CD4-positive, CD25-positive, alpha-beta regulatory T cell (primary cell): ENCODE measurements at places on chromosomes 11 and 22.
A peak's percentile ranks its signal among the peaks of the same experiment; 100 is the strongest.

- no peak for DNase-seq
Measured at GRCh38 chr11:77375107-77375506, 73.6 kb upstream of the GDPD4 start.

- DNase-seq, result no peak
Measured at GRCh38 chr11:126495281-126496220, 140.1 kb downstream of the ST3GAL4 start.

GRCh38 chr11:58060939-58061672 lies 30.4 kb downstream of the OR6Q1 start:
- no peak for DNase-seq

- DNase-seq, result no peak
Measured at GRCh38 chr11:82004537-82005213, 729.0 kb downstream of the FAM181B start.

GRCh38 chr11:9594267-9595046 lies 21.0 kb downstream of the WEE1 start:
- no peak for DNase-seq

DNA sequence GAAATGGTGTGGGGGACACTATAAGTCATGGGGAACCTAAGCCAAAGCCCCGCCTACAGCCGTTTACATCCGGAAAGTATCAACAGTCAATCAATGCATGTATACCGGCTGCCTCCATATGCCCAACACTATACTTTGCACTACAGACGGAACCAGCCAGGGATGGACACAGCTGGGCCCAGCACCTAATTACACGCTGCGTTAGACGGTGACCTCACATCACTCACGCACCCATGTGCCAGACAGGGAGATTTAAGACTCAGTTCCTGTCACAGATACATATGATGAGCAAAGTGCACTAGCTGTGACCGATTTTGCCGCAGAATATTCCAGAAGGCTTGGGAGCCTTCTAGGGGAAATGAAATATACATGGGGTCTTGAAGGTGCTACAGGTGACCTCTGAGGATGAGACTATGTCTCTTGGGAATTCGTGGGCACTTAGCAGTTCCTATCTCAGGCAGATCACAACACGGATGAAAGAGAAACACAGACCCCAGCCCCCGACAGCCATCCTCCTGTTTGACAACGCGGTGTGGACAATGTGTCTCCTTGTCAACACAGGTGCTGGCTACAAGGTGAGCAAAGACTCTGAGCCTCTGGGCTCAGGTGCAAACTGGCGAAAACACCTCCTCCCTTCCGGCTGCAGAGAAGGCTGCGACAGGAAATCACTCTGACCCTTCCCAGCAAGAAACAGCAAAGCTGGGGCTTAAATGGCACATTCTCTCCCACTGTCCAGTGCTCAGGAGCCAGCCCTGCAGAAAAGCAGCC lies 8.0 kb downstream of the AHNAK start:
- no peak for DNase-seq

DNA sequence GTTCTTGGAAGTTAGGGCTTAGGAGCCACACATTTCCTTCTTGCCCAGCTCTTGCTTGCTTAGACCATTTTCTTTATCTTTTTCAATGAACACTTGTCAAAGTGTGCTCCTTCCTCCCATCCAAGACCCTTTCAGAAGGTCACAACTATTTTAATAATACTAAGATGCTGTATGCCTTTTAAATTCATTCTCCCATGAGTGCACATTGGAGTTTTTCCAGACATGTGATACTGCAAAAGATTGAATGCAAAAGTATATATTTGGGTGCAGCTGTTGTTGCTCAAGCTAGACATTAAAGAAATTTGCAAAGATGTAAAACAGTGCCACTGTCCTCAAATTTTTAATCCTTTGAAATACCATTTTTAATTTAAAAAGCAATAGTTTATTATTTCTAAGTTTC lies 69.3 kb upstream of the TNRC6B start:
- no peak for DNase-seq

GRCh38 chr11:56457076-56457475 lies 16.1 kb downstream of the OR5M3 start:
- DNase-seq, result no peak

DNA sequence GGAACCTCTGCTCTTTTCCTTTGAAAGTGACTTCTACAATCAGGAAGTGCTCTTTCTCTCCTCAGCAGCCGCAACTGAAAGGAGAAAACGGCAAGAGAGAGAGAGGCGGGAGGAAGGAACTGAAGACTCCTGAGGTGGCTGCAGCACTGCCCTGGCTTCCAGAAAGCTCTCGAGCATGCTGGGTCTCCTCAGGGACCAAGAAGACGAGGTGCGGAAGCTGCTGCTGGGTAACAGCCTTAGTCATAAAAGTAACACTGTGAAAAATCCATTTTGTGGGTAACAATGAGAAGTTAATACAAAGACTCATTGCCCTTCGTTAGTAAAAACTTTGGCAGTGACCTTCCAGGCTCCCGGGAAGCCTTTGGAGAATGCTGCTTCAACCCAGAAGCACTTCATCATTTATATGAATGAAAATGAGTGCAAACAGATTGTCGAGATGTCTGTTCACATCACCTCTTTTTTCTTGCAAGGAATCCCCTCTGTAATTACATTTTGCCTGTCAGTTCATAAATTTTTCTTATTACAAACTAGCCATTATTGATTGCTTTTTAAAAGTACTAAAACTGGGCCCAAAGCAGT lies 473.4 kb downstream of the SOX6 start:
- DNase-seq, result no peak

DNA sequence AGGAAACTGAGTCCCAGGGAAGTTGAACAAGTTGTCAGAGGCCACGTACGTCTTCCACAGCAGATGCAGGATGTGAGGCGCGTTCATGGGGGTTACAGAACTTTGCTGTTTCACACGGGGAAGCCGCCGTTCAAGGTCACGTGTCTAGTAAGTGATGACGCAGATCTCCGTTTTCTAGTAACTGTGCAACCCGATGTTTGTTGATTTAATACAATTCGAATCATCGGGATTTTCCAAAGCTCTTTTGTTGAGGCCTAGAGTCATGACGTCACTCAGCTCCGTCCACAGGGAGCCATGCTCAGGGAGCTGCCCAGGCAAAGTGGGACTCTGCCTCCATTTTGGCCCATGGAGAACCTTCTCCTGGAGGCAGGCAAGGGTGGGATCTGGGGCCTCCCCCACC lies 1121.8 kb downstream of the TBC1D22A start:
- DNase-seq, result no peak

DNA sequence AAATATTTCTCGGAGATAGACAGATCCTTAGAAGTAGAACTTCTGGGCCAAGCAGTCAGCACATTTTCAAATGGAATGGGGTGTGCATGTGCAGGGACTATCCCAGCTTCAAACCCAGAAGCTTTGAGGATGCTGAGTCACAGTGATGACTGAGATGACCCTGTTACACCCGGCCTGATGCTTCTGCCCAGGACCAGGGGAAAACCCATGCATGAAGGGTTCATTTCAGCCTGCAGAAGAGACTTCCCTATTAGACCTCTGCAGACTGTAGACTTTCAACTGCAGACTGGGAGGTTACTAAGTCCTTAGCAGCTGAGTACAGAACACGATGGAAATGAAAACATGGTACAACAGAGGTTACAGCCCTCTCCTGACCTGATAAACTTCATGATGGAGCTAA lies 3.6 kb upstream of the OR2AT4 start:
- no peak for DNase-seq

- no peak for DNase-seq
Measured at GRCh38 chr11:76598426-76598839, 72.1 kb downstream of the LRRC32 start.

GRCh38 chr11:3227568-3228444 lies 4.4 kb downstream of the MRGPRE start:
- no peak for DNase-seq

GRCh38 chr22:28034760-28035401 lies 115.8 kb upstream of the PITPNB start:
- DNase-seq, result no peak

DNA sequence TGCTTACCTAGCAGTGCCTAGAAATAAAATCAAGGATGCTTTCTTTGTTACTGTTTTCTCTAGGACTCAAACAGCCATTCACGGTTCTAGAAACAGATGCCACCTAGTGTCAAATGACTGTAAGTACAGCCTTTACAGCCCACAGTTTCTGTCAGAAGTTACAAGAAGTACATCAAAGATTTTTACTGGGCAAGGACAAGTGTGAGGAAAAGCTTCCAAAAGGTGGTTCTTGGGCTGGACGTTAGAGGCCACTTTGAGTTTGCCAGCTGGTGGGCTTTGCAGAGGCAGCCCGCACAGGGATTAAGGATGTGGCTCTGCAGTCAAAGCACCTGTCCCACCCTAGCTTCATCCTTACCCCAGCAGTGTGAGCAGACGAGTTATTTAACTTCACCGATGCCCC lies 6.9 kb downstream of the KMT5B start:
- peak; percentile 77 for DNase-seq

DNA sequence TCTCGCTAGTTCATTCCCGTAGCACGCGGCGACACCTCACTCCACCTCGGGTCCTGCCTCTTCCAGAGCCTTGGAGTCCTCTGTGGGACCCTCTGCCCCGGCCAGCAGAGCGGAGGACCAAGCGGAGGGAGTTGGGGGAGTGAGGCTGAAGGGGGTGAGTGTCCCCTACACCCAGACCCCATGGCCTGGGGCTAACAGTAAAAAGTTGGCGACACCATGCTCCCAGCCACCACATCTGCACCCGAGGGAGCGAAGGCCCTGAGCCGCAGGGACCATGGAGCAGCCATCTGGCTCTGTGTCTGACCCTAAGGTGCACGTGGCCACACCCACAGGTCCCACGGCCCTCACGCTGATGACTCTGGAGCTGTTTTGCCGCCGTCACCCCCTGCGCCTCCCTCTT lies 293.8 kb downstream of the BRD1 start:
- no peak for DNase-seq

DNA sequence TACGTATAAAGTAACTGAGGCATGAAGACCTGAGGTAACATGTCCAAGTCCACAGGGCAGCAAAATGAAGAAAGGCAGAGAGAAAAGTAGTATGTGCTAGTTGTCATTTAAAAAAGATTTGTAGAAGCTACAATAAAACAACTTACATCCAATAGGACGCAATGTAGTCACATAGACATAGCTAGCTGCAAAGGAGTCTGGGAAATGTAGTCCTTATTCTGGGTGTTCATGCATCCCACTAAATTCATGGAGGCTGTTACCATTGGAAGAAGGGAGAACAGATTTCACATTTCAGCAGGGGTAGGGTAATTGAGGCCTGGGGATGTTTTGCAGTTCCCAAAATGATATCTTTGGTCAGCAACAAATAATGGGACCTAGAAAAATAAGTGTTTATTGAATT lies 571.4 kb downstream of the MIAT start:
- DNase-seq, result no peak

DNA sequence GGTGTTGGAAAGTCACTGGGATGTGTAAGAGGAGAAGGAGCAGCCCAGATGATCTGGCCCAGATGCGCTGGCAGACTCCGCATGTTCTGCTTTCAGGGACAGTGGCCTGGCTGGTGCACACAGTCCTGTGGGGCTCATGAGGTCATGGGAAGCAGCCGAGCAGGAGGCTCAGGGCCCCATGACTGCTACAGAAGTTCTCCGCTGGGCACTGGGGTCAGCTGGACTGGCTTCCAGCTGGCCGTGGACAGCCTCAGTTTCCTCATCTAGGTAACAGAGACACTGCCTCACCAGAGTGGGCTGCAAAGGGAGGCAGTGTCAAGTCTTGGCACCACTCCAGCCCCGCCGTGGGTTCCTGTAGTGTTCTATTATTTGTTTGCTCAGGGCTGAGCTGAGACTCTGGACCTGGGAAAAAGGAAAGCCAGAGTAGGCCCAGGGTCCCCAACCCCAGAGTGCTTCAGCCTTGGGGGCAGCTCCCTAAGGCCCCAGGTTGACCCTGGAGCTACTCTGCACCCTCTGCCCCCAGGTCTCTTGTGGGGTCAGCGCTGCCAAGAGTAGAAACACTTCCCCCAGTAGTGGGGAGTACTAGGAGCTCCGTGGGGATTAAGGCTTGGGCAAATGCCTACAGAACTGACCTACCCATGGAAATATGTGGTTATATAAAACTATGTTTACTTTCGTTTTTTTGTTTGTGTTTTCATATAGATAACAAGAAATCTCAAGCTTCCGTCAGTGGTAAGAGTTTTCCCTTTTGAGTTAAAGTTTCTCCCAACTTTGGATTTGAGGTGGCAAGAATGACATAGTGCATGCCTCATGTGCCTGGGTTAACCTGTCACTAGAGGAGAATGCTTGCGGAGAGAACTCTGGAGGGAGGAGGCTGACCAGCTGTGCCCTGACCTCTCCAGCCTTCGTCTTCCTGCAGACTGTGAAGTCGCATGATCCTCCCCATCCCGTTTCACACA lies 45.3 kb downstream of the MED15 start:
- DNase-seq, result no peak

DNA sequence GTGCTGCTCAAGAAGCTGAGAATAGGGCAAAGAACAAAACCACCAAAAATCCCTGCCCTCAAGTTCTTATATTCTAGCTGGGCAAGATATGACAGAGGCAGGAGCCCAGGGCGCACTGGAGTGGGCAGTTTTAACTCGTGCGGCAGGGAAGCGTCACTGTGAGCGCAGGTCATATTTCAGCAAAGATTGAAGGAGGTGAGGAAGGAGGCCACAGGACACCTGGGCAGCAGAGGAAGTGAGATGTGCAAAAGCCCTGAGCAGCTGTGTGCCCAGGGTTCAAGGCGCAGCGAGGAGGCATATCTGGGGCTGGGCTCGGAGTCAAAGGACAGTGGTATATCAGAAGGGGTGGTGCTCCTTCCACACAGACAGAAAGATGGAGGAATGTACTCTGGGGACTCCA lies 13.5 kb downstream of the KCNC1 start:
- no peak for DNase-seq

GRCh38 chr11:48000432-48000831 lies 20.1 kb downstream of the PTPRJ start:
- no peak for DNase-seq

GRCh38 chr11:31808721-31809540 lies 2.2 kb downstream of the PAX6 start:
- DNase-seq, result no peak

GRCh38 chr11:61924064-61924455 lies 6.7 kb upstream of the RAB3IL1 start:
- DNase-seq, result no peak

DNA sequence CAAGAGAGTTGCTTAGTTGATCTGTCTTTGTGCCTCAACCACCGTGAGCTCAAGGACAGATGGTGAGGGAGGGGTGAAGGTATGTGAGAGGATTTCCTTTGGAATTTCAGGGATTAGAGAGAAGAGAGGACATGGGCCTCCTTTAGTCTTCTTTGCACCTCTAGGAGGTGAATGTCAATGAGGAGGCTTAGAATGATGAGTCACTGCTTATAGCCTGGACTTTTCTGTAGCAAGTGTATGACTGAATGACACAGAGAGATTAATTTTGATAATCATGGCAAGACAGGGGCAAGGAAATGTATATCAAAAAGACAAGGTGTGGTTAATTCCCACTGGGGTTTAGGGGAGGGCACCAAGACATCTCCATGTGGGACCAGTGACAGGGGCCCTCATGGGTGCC lies 947.3 kb upstream of the TENM4 start:
- no peak for DNase-seq
